ENCODE measurements at places on chromosomes 6 and 20.

GRCh38 chr20:50885781-50886180 is 45.5 kb downstream of the ADNP start:
- DNase-seq, result no peak

- DNase-seq, result no peak
These were observed 5.7 kb upstream of the PHF10 start for GRCh38 chr6:169729961-169730360.

DNA sequence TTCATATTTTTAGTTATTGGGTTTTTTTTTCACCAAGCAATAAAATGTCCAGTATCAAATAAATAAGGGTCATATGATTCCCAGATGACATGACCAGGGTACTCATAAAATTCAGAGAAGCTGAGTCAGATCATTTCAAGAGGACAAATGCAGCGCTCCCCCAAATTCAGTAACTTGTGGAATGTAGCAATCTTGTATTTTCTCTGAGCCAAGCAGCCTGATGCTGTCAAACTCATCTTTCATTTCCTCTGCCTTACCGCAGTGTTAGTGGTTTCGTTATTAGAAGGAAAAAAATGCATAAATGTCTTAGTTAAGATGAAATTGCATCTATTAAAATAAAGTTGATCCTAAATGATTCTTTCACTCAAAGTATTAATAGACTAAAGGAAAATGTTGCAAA is 57.8 kb upstream of the EDN1 start:
- no peak for DNase-seq

DNA sequence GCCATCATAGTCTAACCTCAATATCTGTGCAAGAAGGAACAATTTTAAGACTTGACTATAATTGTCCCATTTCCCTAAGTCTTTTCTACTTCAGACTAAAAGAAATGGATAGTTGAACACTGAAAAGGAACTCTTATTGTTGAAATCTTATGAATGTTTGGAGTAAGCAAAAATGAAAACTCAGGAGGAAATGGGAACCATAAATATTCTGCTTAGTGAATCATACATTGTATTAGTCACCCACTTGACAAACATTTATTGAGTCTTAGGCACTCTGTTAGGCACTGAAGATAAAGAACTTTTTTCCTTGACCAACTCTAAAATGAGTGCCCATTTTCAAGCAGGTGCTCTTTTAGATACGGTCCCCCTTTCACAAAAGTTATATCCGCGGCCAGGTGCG is 8.7 kb downstream of the CCDC170 start:
- no peak for DNase-seq

GRCh38 chr6:37258405-37259105 is 611 bp upstream of the TMEM217 start:
- DNase-seq, result no peak

Measured in stimulated activated CD8-positive, alpha-beta memory T cell treated with anti-CD3 and anti-CD28 coated beads, Interleukin-4, amount 100 ng/mL, for 4 hours (primary cell).